ENCODE measurements at places on chromosomes 3 and 15. TPM values are rescaled to one million over a fixed set of nuclear protein-coding genes. Genes with fewer than 3 reads are reported as not detected.

TGM4 gene
- total RNA-seq: not detected

TGM5 gene
- total RNA-seq: not detected

ACTC1 gene
- not detected for total RNA-seq

GABRG3 gene
- total RNA-seq: not detected

PAQR9 gene
- not detected for total RNA-seq

CP gene
- not detected for total RNA-seq

CCDC54 gene
- total RNA-seq: not detected

ADAMTSL3 gene
- not detected for total RNA-seq

FGF7 gene
- total RNA-seq: not detected

COMMD2 gene
- 26.8 TPM for total RNA-seq

CSPG5 gene
- not detected for total RNA-seq

TM4SF18 gene
- total RNA-seq: not detected

- DNase-seq: no peak
Observed at GRCh38 chr3:64336488-64336887, 111.2 kb upstream of the PRICKLE2 start.

DNA sequence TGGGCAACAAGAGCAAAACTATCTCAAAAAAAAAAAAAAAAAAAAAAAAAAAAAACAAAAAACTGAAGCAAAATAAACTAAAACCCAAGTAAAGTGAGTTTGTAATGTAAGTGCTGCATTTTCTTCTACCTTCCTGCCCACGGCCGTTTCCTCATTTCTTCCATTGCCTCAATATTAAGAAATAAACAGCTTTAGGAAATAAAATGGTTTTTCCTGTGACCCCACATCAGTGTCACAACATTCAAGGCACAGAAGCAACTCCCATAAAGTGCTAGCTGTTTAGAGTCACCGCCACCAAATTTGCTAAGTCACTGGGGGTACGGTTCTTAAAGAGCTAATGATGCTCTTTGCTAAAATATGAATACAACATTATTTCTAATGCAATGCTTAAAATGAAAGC is 3.3 kb downstream of the PKM start:
- DNase-seq: peak; percentile 44

GRCh38 chr3:35675206-35675605 is 35.9 kb downstream of the ARPP21 start:
- no peak for DNase-seq

DNA sequence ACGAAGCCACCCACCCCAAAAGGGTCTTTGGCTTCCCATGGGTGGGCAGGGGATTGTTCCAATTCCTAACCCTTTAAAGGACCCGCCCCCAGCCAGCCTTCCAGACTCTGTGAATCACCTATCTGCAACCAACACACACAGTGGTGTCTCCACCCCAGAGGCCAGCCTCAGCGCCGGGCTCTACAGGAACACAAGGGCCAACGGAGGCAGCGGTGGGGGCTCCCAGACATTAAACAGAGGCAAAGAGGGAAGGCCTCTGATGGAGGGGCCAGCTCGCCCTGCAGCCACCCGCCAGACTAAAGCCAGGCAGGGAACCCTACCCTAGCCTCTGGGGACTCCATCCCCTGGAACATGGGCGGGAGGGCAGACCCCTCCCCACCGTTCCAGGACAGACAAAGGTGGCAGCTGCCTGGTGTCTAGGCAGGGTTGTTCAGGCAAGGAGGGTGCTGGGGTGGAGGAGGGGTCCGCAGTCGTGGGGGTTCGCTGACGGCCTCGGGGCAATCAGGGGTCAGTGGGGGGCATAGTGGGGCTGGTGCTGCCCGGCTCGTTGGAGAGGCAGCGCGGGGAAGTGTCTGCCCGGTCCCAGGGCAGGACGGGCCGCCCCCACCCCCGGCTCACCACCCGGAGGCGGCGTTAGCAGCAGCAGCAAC is 448 bp downstream of the SHISA5 start:
- no peak for DNase-seq

- no peak for DNase-seq
Observed at GRCh38 chr15:69526081-69527061, 73.8 kb downstream of the RPLP1 start.

DNA sequence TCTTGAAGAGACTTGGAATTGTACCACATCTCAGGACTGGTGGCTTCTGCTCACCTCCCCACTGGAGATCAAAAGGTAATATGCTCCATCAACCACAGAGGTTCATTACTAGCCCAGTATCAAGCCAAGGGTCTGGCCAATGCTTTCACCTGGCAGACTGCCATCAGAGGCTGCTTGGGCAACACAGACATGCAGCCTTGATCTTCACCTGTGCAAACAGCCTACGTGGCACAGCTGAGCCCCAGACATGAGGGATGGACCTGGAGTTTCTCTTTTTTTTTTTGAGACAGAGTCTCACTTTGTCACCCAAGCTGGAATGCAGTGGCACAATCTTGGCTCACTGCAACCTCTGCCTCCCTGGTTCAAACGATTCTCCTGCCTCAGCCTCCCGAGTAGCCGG is 105.6 kb upstream of the HES1 start:
- no peak for DNase-seq

DNA sequence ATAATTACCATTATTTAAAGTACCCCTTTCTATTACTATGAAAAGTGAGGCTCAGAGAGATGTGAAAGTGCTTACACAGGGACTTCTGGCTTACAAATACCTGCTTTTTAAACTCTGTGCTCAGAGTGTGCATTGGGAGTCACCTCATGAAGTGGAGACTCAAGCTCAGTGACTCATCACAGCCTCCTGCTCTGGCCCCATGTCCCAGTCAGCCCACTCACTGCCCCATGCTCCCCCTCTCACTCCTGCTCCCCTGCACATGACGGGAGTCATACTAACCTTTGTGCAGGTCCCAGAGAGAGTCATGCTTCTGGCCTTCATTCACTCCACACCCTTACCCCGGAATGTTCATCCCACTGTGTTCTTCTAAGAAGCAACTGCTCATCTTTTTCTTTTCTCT is 20.2 kb downstream of the CCR1 start:
- no peak for DNase-seq

GRCh38 chr3:139969386-139969785 is 34.4 kb downstream of the CLSTN2 start:
- no peak for DNase-seq

GRCh38 chr3:171972871-171973348 is 66.5 kb upstream of the FNDC3B start:
- DNase-seq: no peak

GRCh38 chr15:26722621-26723160 is 50.2 kb downstream of the GABRB3 start:
- DNase-seq: no peak

DNA sequence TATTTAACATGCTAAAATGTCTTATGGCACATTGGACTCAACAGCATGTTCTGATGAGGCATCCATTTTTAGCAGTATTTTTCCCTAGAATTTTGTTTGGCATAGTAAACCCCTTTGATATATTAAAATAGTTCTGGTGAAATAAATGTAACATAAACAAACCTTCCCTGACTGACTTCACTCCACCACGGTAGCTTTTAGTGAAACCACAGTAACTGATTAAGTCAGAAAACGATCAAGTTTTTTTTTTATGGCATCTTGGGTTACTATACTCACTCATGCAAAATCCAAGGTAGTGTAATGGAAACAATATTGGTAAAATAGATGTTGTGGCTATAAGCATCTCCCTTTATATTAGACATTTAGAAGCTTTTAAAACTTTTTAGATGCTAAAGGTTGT is 2.8 kb downstream of the SERP1 start:
- no peak for DNase-seq

DNA sequence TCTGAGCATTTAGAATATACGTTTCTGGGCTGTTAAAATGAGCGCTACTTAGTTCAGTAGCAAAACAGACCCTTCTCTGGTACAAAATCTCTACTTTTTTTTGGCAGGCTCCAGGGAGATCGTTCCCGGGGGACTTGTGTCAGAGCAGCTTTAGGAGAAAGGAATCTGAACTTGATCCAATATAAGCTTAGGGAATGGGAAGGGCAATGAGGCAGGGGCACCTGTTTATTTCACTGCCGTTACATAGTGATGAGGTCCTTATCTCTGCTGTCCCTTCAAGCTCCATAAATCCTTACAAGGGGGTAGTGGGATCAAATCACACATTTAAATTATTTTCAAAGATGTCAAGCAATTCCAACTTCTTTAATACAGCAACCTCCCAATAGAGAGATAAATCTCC is 128.7 kb upstream of the BNIP2 start:
- DNase-seq: no peak

- no peak for DNase-seq
Observed at GRCh38 chr3:51559411-51559888, 20.9 kb downstream of the RAD54L2 start.

- DNase-seq: no peak
Observed at GRCh38 chr3:85167576-85167975, 208.8 kb downstream of the CADM2 start.

GRCh38 chr3:127074900-127075360 is 92.0 kb downstream of the PLXNA1 start:
- DNase-seq: no peak

- DNase-seq: no peak
Observed at GRCh38 chr3:43132193-43132592, 26.3 kb upstream of the POMGNT2 start.

GRCh38 chr3:46566040-46566641 is at the start of gene LRRC2:
TSS of gene LRRC2 (minus strand) at chr3:46566302. CDS start at chr3:46551591, 14,711 bp downstream.
- no peak for DNase-seq

DNA sequence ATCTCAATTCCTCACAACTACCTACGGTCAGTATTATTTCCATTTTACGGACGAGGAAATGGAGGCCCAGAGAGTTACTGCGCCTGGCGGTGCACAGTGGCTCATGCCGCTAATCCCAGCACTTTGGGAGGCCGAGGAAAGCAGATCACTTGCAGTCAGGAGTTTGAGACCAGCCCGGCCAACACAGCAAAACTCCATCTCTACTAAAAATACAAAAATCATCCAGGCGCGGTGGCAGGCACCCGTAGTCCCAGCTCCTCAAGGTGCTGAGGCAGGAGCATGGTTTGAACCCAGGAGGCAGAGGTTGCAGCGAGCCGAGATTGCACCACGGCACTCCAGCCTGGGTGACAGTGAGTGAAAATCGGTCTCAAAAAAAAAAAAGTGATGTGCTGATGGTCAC is 187.3 kb downstream of the XXYLT1 start:
- DNase-seq: no peak

GRCh38 chr3:63762934-63763550 is 56.1 kb upstream of the C3orf49 start:
- DNase-seq: no peak

- DNase-seq: no peak
Observed at GRCh38 chr3:157069406-157069805, 90.5 kb downstream of the CCNL1 start.

DNA sequence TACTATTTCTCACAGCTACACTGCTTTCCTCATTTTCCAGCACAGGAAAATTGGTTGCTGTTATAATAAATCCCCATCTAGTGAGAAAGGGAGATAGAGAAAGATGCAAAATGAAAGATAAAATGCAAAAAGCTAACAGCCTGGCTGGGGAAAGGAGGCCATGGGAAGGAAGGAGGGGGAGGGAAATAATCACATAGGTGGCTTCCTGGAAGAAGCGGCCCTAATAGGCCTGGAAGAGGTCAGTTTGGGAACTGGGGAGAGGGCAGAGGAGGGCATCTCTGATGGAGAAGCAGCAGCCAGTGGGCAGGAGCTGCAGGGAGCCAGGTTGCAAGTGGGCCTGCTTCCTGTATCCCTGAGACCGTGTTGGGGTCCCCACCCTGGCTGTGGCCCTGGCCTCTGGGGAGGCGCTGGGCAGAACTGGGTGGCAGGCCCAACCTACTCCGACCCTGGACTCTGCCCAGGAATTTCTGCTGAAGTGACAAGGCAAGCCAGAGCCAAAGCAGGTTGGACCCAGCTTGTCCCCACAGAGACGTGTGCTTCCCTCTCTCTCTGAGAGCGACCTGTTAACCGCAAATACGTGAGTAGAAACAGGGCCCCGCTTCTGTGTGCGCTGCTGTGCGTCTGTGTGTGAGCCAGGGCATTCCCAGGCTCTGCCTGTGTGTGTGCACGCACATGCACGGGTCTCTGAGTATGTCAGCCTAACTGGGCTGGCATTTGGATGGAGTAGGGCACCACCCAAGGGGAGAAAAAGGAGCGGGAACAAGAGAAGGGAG is 1.9 kb downstream of the SLC28A1 start:
- no peak for DNase-seq

DNA sequence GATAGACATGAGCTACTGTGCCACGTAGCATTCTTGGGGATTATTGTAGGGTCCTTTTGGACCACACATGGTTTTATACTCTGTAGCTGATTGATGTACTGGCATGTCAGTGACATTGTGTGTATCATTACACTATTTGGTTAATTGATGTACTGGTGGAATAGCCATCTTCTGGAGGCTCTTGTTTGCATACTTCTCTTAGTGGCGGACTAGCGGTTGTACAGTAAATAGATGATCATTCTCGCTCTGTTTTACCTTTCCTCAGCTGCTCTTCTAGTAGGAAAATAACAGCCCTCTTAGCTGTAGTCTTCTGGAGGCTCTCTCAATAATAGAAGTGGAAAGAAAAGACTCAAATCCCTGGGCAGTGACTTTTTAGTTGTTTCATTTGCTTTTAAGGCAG is 24.8 kb downstream of the IGF1R start:
- no peak for DNase-seq

DNA sequence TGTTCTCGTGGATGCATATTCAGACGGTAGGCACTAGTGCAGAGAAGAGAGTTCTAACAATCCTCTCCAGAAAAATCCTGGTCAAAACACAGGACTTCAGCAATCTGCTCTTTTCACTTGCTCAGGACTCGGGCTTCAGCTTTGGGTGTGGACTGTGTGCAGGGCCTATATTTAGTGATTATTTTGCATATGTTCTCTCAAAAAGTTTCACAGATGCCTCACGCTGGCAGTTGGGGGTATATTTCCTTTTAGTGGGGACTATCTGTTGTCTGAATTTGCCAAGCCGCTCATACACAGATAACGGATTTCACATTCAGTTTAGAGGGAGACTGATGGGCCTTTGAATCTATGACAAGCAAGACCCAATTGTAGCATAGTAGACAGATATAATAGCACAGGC is 54.4 kb upstream of the LRRN1 start:
- no peak for DNase-seq

DNA sequence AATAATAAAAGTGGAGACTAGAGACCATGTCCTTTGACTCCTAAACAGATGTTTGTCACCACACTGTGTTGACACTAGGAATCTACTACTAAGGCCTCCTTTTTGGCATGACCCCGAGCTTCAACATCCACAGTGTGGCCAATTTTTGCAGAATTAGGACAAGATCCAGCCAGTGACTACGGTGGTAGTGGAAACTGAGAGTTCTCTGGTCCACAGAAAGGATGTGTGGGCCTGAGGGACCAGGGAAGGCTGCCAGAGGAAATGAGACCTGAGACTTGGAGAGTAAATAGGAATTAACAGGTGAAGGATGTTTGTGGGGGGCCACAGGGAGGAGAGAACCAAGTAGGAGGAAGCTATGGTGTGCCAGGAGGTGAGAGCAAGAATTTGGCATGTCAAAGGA is 122.7 kb downstream of the CHCHD6 start:
- no peak for DNase-seq

GRCh38 chr3:150968341-150969035 is 4.0 kb downstream of the CLRN1 start:
- no peak for DNase-seq

DNA sequence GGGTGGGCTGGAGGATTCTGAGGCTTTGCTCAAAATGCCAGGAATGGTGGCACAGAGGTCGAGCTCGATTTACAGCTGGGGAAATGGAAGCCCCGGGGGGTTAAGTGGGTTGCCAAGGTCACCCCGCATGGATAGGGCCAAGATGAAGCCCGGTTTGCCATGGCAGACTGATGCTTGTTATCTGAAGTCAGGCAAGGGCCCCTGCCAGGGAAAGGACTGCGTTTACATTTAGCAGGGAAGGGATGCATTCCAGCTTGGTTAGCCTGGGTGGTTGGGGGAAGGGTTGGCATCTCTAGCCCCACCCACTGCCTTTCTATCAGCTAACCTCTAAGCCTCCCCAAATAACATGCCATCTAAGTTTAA is 79.0 kb downstream of the RPLP1 start:
- DNase-seq: no peak

Data from CD4-positive, CD25-positive, alpha-beta regulatory T cell (primary cell).